ENCODE measurements at places on chromosomes 16 and 17.

GRCh38 chr17:39591958-39592954 lies 15.5 kb downstream of the NEUROD2 start:
- DNase-seq: no peak

DNA sequence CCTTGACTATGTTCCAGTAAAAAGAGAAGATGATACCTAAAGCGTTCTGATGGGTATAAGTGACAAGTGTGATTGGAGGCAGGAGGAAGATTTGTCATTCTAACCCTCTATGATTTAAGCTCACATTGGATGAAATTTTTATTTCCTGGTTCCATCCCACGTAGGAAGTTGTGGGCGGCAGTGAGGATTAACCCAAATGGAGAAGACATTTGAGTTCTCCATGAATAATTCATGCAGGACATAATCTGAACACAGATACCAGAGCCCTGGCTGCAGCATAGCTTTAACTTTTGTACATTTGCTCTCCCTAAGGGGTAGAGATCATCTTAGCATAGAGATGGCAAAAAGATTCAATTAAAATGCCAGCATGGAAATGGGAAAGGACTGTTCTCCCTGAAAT lies 146.3 kb downstream of the SLC39A11 start:
- DNase-seq: no peak

DNA sequence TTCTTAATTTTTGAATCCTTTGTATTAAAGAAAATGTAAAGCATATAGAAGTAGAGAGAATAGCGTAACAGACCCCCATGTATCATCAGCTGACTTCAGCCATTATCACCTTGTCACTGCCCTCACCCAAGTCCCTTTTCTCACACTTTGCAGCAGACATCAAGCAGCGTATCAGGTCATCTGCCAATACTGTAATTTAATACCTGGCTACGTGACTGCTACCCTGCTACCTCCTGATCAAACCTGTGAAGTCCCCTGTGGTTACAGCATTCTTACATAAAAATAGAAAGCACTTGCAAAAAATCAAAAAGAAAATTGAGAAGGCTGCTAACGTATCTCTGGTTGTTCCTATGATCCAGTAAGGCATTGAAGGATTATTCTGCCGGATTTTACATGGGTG lies 96.4 kb downstream of the PLCG2 start:
- no peak for DNase-seq

GRCh38 chr16:85485379-85485778 lies 127.7 kb upstream of the GSE1 start:
- no peak for DNase-seq

DNA sequence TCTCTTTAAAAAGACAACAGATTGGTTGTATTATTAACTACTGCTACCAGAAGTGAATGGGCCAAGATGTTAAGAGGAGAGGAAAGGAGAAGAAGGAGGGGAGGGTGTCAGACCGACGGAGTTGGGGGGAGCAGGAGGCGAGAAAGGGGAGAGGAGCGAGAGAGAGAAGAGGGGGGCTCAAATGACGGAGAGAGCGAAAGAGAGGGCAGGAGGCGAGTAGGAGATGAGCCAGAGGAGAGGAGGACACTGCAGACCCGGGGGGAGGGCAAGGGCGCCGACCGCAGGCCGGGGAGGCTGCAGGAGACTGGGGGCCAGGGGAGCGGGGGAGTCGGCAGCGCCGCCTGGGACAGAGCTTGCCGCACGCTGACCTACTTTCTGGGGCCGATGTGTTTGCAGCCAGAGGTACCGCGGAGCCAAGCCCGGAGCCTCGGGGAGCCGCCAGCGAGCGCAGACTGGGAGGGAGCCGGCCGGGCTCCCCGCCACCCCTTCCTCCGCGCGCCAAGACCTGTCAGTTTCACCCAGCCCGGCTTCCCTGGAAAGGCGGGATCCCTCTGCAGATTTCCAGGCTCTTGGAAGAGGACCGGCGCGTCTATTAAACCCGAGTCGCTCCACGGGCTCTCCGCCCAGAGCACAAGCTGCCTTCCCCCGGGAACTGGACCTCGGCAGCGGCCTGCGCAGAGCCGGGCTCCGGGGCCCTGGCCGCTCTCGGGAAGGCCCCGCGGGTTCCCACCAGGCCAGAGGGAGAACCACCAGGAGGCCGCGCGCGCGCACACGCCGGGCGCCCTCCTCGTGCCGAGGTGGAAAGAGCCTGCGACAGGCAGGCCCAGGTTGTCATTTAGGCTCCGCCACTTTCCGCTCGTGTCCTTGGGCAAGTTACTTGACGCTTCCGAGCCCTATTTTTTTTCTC lies 74.6 kb downstream of the CMC2 start:
- DNase-seq: peak; percentile 14

Data from memory B cell (primary cell).